GM13977 (cell line): ENCODE measurements at places on chromosomes 5 and 9.

- DNase-seq: no peak
Observed at GRCh38 chr5:31880449-31880848, 241.5 kb downstream of the PDZD2 start.

DNA sequence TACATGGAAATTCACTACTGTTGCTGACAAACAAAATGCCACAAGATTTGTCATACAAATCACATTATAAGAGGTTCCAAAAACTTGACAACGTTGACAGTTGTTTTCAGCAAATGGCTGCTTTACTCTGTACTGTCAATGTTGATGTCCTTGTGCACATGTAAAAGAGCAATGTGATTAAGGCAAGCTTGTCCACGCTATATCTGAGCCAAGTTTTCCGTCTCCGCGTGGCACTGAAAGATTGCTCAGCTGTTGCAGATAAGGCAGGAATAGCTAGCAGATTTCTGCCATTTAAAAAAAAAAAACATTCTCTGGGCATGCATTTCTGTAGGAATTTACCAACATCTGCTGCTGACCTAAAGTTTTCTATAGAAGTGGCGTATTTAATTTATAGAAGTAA lies 46.4 kb upstream of the MEF2C start:
- DNase-seq: no peak

DNA sequence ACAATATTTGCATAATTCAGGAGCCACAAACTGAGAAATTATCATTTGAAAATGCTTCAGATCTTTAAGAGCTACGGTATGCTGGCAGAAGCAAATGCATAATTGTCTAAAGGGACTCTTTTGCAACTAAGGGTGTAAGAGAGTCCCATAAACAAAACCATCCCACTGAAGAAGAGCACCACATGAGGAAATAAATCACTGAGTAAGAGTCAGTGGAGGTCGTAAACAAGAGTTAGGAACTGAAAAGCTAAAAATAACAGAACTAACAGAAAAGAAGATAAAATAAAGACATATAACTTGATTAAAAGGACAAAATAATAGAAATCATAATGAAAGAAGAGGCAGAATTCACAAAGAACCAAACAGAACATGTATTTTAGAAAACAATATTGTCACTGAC lies 3.5 kb upstream of the SMC2 start:
- DNase-seq: no peak

GRCh38 chr9:93954434-93955061 lies 607 bp downstream of the BARX1 start:
- DNase-seq: peak; percentile 54

DNA sequence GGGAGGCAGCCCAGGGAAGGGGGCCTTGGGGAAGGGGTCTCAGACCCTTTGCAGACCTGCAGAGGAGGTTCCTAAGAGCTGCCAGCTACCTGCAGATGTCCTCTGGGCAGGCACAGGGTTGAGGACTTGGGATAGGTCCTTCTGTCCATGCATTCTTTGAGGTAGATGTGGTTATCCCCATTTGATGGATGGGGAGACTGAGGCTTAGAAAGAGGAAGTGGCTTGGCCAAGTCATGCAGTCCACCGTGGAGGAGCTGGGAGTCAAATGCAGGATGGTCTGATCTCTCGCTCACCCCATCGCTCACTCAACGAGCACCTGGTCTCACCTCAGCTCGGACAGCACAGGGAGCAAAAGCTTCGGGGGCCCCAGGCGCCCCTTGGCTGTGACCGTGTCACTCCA lies 20.2 kb downstream of the ADAMTSL2 start:
- no peak for DNase-seq

DNA sequence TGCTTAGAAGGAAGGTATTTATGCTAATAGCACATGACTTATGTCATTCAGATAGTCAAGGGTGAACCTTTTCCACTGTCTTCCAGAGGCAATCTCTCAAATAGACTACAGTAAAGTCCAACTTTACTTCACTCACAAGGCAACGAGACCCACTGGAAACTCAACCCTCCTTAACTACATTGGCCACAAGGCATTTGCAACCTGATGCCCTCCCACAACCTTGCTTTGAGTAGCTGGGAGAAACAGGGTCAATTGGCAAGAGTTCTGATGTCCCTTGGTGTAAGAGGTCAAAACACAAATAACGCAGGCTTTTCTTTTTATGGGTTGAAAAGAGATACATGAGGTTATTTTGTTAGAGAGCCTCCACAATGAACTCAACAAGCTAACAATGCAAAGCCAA lies 6.1 kb downstream of the GAS1 start:
- no peak for DNase-seq

DNA sequence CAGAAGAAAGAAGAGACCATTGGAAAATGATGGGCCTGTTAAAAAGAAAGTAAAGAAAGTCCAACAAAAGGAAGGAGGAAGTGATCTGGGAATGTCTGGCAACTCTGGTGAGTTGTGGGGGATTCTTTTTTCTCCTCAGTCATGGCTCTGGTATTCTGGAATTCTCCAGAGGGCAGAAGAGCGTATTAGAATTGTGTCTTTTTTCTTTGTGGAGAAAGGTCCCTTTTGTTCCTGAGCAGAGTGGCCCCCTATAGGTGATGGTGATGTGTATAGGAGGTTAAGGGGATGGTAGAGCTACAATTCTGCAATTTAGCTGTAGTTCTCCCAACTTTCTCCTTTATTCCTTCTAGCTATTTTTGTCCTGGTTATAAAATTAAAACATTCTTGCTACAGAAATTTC lies 1.6 kb upstream of the DHFR start:
- DNase-seq: no peak

GRCh38 chr9:69965416-69966145 lies 78.1 kb upstream of the MAMDC2 start:
- no peak for DNase-seq

- DNase-seq: no peak
Observed at GRCh38 chr9:93659044-93659836, 82.9 kb downstream of the PHF2 start.

GRCh38 chr9:134597041-134597913 lies 44.3 kb upstream of the COL5A1 start:
- no peak for DNase-seq

- DNase-seq: no peak
Observed at GRCh38 chr9:565528-565927, 276.0 kb upstream of the DMRT1 start.

DNA sequence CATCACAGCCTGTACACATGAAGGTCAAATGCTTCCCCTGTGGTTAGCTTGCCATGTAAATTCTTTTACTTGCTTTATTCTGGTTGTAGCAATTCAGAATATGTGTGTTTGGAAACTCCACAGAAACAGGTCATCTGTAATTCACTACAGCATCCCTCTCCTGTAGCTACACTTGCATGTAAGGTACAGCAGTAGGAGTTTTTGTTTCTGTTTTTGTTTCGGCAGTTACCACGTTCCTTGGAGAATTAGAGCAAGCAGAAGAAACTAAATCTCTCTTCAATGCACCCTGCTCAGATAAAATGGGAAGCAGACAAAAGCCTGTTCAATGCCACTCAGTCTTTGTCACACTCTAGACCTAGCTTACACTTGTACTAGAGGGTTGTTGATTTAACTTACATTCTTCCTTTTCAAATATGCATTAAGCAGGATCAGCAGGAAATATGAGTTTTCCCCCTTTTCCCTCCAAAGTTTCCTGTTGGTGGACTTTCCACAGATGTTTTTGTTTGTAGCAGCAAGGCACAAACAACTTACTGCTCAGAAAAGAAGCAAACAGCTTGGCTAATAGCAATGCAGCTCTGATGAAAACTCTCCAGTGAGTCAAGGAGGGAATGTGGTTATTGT lies 80.9 kb downstream of the YIPF5 start:
- DNase-seq: no peak

DNA sequence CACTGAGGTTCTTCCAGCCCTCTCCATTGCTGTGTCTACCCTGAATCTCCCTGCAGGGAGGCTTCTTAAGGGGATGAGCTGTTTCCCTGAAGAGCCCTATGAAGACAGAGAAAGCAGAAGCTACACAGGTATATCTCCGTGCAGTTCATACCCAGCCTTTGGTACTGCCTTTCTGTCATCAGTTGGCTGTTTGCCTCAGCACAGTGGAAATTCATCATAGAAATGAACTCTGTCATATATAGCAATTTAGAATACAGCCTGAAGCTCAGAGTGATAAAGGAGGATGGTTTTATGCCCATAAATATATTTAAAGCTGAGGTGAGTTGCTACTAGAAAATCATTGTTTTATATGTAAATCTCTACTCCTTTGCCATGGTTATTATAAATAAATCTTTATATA lies 42.6 kb upstream of the KCNN2 start:
- no peak for DNase-seq

- no peak for DNase-seq
Observed at GRCh38 chr5:149370878-149371277, 8.2 kb downstream of the IL17B start.

DNA sequence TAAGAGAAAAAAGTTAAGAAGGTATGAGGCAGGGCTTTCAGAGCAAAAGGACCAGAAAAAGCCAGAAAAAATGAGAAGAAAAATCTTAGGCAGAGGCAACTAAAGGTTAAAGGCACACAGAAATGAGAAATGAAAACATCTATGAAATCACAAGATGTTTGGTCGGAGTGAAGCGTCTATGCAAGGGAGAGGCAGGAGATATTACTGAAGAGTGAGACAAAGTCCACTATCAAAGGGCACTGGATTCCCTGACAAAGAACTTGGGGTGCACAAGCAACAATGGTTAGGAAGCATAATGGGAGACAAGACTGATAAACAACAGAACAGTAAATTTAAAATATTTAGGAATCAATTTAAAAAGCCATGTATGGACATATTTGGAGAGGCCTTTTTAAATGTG lies 16.9 kb downstream of the PANK3 start:
- no peak for DNase-seq

GRCh38 chr9:6893350-6894131 lies 135.8 kb downstream of the KDM4C start:
- DNase-seq: no peak

DNA sequence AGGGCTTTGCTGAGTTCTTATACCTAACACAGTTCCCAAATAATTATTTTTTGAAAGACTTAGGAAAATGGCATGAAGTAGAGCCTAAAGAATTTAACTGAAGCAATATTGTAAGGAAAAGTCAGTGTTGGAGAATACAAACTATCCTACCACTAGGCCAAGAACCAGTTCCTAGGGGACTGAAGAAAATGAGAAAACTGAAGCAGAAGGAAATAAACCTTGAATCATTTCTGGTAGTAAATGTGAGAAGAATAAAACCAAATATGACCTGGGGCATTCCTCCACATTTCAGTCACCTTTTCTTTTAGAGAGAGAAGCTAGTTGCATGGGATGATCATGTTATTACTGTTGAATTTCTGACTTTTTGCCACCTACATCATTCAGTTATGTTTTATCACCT lies 1393.9 kb upstream of the C9orf72 start:
- no peak for DNase-seq

- DNase-seq: no peak
Observed at GRCh38 chr5:102625928-102626327, 127.1 kb upstream of the SLCO6A1 start.

DNA sequence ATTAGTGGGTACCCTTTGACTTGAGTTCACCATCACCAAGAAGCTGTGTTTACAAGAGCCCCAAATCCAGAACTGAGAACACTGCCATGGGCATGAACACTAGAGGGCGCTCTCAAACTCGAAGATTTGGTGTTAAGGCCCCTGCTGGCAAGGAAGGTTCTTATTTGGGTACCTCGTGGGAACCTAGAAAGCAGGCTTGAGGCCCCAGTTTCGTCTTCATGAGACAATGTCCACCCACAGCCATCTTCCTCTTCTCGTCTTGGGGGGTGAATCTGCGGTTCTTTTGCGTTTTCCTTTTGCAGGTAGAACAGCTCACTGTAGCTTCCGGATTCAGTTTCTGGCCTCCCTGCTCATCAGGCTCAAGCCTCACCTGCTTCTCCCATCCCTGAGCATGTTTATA lies 184.0 kb downstream of the SEMA5A start:
- DNase-seq: peak; percentile 72

DNA sequence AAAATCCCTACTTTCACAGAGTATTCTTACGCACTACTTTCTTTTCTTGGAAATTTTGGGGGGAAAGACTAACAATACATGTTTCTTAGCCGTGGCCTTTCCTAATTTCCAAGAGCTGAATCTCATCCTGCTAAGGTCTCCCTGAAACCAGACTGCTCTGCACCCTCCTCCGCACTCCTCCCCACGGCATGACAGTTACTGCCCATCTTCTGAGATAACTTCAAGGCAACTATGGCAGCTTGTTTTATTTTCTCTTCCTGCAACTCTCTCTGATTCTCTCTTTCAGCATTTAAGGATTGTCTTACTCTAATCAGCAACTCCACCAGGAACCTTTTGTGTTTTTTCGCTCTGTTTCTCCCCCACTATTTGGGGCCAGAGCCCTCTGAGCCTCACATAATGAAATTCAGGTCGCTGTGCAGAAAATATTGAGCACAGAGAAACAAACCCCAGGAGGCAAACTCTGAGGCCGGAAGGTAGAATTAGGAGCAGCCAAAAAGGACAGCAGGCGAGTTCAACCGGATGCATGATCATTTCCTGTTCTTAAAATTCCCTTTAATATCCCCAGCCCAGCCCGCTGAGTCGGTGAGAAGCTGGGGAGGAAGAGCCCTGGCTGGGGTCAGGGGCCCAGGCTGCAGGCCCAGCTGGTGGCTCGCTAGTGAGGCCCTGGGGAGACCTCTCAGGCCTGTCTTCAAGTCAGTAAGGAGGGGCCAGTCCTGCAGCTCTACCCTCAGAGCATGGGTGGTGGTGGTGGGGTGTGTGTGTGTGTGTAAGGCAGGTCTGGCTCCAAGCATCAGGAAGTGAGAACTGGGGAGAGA lies 213.6 kb upstream of the S1PR3 start:
- DNase-seq: no peak

DNA sequence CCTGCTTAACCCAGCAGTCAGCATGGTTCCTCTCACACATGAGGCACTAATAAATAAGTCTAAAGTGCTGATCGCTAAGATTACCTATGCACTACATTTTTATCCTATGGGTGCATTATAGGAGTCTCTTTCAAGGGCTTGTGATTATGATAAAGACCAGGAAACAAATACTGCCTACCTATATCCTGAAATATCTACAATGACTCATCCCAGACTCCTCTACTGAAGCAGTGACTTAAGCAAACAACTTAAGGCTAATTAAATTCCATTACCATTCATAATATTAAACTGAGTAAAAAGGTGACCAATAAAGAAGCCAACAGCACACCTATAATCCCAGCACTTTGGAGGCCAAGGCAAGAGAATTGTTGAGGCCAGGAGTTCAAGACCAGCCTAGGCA lies 338.4 kb downstream of the DNAH5 start:
- DNase-seq: no peak

- DNase-seq: peak; percentile 29
Observed at GRCh38 chr5:175444905-175445456, 999 bp upstream of the DRD1 start.

DNA sequence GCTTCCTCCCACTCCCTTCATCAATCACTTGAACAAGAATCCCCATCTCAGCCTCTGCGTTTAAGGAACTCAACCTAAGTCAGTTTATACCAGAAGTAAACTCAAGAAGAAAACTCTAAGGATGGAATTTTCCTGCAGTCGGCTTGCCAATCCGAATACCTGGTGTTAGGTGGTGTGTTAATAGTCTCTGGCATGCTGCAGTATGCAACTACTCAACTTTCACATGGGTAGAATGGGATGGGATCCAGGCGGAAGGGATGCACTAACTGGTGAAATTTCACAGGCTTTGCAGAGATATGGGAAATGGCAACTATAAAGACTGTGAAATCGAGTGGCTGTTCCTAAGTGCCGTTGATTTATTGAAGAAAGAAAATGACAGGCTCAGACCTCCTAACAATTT lies 560.6 kb downstream of the TLE1 start:
- DNase-seq: no peak

- DNase-seq: no peak
Observed at GRCh38 chr9:72165821-72166547, 16.7 kb downstream of the GDA start.
